ENCODE measurements at places on chromosomes 12 and 14.

GRCh38 chr12:110676171-110676570 is 12.7 kb downstream of the HVCN1 start:
- DNase-seq: no peak

DNA sequence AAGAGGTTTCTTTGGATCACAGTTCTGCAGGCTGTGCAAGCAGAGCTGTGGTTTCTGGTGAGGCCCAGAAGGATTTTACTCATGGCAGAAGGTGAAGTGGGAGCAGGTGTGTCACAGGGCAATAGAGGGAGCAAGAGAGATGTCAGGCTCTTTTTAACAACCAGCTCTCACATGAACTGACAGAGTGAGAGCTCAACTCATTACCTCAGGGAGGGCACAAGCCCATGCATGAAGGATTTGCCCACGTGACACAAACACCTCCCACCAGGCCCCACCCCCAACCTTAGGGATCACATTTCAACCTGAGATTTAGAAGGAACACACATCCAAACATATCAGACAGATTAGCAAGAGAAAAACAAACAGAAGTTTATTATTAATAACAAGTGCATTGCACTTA is 470.4 kb downstream of the GALC start:
- no peak for DNase-seq

DNA sequence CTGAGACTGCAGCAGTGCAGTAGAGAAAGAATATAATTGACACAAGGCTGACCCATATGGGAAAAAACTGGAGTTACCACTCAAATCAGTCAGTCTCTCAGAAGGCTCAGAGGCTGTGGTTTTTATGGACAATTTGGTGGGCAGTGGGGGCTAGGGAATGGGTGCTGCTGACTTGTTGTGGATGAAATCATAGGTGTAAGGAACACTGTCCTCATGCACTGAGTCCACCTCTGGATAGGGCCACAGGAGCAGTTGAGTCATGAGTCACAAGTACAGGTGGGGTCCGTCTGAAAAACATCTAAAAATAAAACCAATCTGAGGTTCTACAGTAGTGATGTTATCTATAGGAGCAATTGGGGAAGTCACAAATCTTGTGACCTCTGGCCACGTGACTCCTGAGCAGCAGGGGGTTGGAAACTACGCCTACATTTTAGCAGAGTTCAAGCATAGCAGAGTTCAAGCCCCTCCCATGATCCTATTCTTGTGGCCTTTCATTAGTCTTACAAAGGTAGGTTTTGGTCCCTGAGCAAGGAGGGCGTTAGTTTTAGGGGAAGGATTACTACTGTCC is 18.1 kb upstream of the SGPP1 start:
- DNase-seq: no peak

DNA sequence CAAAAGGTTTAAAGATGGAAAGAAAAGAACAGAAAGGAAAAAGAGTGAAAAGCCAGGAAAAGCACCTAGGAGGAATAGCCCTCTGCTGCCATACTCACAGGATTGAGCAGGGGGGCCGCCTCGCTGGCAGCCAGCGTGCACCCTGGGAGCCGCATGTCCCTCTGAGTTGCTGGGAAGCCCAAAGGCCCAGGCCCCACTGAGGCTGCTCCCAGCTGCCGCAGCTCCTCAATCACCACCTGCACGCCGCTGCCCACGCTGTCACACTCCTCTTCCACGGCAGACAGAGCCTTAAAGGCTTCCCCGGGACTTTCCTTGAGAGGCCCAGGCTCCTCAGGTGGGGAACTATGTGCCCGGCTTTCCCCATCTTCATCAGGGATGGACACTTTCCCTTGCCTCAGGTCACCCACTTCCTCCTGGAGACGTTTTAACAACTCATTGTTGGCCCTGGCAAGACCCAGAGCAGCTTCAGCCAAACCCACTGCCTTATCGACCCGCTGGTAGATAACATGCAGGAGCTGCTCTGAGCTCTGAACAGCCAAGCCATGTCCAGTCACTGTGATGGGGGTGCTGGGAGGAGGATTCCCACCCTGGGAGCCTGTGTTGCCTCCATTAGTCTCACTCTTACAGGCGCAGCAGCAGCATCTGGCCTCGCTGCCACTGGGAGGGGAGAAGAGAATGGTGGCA is 11.5 kb downstream of the C14orf93 start:
- DNase-seq: no peak

- DNase-seq: peak; percentile 74
These were observed 232.2 kb downstream of the EMP1 start for GRCh38 chr12:13428538-13429265.

DNA sequence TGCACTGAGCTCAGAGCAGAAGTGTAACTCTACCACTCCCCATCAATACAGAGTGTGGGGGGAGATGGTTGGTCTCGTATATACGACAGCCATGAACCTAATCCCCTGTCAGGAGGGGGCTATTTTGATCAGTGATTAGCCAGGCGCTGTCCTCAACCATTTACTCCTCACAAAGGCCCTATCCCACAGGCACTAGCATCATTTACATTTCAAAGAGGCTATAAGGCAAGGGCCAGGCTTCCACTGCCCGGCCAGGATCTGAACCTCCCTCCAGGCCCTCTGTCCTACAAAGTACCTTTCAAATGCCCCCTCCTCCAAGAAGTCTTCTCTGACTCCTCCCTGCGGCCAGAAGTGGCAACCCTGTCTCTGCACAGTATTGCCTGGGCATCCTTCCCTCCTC is 74.7 kb downstream of the ITPK1 start:
- no peak for DNase-seq

GRCh38 chr12:73421832-73422231 is 1115.8 kb upstream of the ATXN7L3B start:
- peak; percentile 74 for DNase-seq

- DNase-seq: no peak
These were observed 119.7 kb upstream of the HIF1A start for GRCh38 chr14:61575551-61576150.

DNA sequence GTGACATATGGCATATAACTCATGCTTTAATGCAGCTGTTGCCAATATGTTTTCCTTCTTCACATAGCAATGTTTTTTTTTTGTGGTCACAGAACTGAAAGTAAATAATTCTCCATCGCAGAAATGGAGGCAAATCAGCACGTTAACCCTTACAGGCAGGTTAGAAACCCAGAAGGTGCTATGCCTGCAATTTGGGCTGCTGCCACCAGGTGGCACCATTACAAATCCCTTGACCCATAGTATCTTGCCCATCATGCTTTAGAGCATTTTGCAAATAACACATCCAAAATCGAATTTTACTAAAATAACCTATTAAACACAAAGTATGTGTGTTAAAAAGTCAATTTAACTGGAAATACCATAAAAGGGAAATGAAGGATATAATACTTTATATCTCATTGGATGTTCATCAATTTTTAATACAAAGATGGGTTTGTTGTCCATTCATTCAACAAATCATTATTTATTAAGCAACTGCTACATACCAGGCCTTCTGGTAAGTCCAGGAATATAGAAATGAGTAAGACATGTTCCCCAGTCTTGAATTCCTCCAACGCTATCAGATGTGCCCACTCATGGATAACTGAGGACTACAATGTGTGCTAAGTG is 340.1 kb downstream of the GLT1D1 start:
- peak; percentile 3 for DNase-seq

GRCh38 chr14:79357307-79357706 is 854.0 kb downstream of the DIO2 start:
- no peak for DNase-seq

- peak; percentile 44 for DNase-seq
These were observed 12.3 kb upstream of the PARP11 start for GRCh38 chr12:3885277-3886094.

DNA sequence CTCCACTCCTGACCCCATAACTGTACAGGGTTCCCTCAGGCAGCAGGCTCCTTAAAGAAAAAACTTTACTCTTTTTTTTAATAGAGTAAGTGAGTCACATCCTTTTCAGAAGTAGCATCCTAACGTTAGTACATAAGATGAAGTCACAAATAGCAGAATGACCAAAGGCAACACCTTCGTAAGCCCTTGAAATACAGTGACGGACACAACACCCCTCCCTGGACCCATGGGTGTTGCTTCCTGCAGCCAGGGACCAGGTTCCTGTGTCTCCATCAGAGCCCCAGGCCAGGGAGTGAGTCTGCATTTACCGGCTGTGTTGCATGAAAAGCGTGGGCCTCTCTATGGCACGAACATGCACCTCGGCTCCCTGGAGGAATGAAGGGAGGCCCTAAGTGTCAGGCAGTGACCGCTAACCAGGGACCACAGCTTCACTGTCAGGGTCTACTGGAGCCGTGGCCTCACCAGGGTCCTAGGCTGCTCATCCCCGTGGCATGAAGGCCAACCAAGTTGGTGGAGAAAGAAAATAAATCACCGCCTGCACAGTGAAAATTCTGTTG is 340.0 kb upstream of the SFSWAP start:
- no peak for DNase-seq

DNA sequence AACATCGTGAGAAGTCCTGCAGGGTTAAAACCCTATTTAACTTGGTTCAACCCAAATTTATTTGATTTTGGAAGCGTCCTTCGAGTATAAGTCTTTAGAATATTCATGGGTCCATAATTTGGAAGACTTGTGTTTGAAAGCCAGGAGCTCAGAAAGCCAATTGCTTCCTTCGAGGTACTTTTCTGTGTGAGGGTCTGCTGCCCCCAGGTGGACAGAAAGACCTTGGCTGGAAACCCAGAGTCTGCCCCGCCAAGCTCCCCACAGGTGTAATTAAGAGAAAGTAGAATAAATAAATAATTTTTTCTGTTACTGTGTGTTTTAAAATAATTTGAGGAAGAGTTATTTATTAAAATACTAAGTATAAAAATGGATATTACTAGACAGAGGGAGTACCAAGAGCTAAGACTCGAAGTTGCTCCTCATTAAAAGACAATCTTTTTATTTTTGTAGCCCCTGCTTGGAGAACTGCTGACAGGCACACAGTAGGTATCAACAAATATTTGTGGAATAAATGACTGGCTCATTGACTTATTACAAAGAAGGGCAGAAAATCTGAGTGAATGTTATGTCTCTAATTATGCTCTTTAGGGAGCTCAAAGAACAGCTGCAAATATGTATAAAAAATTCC is 105.8 kb downstream of the PAH start:
- peak; percentile 4 for DNase-seq

DNA sequence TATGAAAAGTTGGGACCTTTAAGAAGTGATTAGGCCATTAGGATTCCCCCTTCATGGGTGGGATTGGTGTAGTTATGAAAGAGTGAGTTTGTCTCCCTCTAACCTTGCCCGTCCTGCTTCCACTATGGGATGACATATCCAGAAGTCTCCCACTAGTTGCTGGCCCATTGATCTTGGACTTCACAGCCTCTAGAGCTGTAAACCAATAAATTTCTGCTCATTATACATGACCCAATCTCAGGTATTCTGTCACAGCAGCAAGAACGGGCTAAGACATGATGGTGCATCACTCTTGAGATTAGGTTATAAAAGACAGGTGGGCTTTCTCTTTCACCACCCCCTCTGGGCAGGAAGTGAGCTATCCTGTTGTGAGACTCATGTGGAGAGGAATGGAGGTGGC is 8.6 kb upstream of the SMOC1 start:
- no peak for DNase-seq

DNA sequence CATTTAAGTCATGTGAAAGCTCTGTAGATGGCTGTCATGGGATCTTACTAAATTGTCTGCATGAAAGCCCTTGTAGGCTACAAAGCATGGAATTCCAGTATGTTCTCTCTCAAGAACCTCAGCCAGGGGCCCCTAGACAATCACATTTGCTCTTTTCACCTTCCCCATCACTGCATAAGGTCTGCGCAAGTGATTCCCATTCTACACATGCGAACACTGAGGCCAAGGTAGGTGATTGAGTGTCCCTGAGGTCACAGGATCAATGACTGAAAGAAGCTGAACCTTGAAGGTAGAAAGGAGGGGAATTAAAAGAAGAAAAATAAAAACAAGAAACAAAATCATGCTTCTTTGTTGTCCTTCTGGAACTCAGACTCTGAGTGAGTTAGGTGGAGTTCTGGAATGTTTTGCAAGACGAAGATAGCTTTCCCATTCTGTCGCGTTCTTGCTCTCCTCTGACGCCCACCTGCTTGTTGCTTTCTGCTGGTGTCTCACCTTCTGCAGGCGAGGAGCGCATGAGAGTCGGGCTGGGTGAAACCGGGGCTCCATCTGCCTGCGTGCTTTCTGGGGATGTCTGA is 79.9 kb downstream of the SPRING1 start:
- no peak for DNase-seq

DNA sequence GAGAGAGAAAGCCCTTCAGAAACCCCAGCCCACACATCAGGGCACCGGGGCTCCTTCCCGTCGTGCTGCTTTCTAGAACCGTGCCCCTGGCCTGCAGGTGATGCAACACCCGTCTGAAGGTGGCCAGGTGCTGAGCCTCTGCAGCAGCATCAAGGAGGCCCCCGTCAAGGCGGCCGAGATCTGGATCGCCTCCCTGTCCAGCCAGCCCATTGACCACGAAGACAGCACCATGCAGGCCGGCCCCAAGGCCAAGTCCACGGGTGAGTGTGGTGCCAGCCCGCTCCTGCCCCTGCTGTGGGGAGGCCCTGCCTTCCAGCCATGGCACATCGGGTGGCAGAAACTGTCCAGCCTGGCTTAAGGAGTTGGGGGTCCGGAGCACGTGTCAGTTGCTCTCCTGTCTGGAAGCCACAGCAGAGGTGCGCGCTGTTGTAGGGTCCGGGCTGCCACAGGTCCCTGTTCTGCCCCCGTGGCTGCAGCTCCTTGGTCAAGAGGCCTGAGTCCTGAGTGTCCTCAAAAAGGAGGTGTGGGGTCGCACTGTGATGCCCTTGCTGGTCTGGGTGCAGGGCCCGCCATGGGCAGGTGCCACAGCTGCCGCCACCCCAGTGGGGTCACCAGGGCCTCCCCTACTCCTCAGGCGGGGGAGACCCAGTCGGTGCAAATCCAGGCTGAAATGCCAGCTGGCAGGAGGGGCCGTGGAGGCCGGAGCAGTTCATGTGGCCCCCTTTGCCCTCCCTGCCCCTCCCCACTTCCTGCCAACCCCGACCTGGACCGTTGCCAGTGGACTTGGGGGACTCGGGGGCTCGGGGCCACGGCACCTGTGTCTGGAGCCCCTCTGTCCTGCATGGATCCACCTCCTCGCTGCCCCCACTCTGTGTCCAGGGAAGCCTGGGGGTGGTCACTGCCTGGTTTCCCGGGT is 31.0 kb upstream of the TEX22 start:
- no peak for DNase-seq

GRCh38 chr14:81982046-81982445 is 448.4 kb upstream of the SEL1L start:
- DNase-seq: peak; percentile 20

DNA sequence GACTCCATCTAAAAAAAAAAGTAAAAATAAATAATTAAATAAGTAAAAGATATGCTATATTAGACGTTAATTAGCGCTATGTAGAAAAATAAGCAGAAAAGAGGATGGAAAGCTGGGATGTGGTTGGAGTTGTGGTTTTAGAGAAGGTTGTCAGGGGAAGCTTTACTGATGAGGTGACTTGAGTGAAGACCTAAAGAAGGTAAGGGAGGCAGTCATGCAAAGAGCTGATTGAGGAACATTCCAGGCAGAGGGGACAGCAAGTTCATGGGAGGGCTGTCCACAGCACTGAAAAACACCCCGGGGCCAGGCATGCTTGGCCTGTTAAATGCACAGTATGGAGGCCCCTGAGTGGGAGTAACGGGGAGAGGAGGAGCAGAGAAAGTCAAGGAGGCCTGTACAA is 15.7 kb downstream of the SMAGP start:
- DNase-seq: no peak
